CD4-positive, alpha-beta T cell treated with Interleukin-6 at 100 ng/mL for 8 hours (primary cell): ENCODE measurements at places on chromosomes 5 and 9.

DNA sequence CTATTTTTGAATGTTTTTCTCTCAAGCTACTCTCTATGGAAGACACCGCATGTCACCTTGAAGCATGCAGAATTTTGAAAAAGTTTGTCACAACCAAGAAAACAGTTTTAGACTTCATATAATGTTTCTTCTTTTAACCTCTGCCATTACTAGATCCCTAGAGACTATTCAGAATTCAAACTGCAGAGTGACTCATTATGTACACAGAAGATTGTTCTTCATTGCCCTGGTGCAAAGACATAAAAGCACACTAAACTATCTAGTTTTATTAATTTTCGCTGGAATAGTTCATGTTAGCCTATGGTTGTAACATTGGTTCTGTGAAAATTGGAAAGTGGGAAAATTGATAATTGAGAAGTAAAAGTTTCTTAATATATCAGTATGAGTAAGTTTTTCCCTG is 18.4 kb downstream of the F2RL2 start:
- no peak for DNase-seq

- DNase-seq: no peak
Observed at GRCh38 chr9:69822116-69822750, 1.6 kb downstream of the CFAP95 start.

DNA sequence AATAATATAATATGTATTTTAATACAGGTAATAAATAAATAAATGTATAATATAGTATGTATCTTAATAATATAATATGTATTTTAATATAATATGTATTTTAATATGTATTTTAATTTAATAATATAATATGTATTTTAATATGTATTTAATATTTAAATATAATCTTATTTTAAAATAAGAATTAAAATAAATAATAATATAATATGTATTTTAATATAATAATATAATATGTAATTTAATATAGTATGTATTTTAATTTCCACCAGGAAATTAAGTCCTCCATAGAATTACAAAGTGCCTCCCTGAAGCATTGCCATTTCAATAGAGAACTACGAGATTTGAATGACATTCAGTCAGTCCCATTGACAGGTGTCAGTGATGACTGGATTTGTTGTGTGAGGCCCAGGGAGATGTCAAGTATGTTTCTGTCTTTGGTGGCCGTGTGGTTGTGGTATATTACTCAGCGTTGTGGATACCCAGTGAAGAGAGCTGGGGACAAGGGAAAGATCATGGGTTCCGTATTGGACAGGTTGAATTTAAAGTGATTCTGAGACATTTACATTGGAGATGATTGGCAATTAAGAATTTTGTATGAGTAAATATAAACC is 14.2 kb upstream of the C5orf46 start:
- DNase-seq: no peak

- no peak for DNase-seq
Observed at GRCh38 chr9:13863112-13863511, 450.8 kb downstream of the NFIB start.

DNA sequence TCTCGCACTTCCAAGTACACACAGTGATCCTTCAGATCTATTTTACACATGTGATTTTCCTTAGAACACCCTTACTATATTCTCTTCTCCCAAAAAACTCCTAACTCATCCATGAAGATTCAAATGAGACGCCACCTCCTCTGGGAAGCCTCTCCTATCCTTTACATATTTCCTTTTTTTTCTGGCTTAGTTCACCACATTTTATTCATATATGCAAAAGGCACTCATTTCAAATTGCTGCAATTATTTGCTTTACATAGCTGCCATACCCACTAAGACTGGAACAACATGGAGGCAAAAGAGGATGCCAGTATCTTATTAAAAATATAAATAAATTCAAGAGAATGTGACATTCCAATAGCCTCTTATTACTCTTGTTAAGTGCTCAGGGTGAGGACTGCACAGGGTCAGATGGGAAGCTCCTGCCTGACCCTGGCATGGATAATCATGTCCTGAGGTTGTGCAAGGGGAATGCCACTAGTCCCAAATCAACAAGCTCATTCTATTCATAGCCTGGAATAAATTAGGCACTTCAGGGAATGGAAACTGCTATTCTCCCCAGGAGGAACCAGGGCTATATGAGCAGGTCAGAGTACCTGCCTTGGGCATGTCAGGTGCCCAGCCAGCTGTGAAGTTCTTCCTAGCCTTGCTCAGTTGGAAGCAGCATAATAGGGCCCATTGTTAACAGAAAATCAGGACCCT is 262.9 kb downstream of the FBXL17 start:
- no peak for DNase-seq

DNA sequence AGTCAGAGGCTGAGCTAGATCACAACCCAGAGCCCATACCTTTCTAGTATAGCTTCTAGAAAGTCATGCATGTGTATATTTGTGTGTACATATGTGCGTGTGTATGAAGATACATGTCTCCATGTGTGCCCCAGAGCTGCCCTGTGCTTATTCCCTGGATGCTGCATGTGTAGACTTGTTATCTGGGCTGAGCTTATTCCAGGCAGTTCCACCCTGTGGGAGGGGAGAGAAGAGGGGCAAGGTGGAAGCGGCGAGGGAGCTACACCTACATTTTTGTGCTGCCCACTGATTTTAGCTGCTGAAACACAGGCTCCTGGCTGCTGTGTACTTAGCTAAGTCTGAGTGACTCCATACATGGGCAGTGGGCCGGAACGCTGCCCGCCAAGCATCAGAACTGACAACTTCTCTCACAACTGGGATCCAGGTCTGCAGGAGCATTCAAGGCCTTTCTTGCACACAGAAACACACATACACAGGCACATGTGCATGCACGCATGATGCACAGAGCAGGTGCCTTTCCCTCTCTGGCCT is 38.0 kb upstream of the XPA start:
- DNase-seq: no peak

GRCh38 chr9:94974154-94974879 is 247.8 kb downstream of the AOPEP start:
- no peak for DNase-seq

DNA sequence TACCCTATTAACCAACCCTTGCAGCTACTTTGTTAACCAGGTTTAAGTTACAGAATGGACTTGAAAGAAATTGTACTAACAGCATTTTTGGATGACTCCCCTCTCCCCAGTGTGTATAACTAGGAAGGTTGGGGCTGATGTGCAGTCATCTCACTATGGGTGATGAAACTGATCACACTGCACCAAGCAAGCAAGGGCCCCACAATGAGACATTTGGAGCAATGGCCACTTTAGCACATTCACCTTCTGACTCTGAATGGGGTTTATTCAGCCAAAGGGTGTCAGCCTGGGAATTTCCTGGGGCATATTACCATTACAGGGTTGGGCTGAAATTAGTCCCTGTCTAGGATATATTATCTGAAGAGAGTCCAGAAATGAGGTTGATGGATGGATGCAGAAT is 18.7 kb upstream of the CYFIP2 start:
- DNase-seq: no peak

GRCh38 chr9:109769250-109769649 is 10.7 kb upstream of the PALM2AKAP2 start:
- DNase-seq: no peak

DNA sequence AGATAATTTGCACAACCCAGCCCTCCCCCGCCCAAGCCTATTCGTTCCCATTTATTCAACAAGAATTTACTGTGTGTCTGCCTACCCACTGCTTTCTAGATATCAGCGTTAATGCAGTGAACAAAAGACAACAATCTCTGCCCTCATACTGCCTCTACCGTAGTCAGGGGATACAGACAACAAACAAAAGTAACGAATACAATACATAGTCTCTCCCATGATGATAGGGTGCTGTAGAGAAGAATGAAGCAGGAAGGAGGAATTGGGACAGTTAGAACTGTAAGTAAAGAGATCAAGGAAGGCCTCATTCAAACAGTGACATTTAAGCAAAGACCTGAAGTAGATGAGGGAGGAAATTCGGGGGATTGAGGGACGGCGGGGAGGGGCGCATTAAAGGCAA is 1.7 kb downstream of the GFM2 start:
- DNase-seq: no peak

DNA sequence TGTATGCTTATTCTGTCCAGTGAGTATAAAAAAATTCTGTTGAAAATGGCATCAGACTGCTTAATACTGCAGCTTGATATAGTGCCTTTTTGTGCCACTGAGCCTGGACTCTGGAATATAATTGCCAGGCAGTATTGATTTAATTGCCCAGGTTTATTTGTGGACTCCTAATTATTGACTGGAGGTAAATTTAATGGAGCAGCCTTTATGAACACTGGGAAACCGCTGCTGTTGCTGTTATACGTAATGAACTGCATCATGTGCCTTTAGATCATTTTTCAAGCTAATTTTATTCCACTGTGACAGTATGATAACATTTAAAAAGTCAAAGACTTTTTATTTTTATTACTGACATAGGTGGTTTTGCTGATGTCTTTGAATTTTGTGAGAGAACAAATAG is 90.2 kb upstream of the SH3GL2 start:
- DNase-seq: no peak

DNA sequence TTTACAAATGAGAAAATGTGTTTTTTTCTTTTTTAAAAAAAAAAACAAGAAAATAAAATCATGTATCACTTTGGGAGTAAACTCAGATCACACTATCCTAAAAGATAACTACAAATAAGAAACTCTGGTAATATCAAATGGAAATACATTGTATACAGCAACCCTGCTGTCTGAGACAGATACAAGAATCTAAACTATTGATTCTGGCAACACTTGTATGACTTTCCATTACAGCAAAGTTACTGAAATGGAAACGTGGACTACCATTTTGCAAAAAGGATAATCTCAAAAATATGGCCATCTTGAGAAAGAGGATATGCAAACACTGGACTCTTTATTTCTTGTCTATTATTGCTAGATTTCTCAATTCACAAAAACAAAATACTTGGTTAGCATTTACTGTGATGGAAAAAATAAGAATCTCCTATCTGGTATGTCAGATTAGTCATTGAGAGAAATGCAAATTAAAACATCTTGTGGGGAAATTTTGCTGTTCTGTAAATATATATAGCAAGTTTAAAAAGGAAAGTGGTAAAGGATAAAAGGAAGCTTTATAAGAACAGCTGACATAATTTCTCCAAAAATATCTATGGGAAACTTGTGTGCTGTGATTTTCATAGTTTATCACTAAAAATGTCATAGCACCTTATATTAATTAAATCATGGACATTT is 112.9 kb upstream of the FER start:
- DNase-seq: no peak

DNA sequence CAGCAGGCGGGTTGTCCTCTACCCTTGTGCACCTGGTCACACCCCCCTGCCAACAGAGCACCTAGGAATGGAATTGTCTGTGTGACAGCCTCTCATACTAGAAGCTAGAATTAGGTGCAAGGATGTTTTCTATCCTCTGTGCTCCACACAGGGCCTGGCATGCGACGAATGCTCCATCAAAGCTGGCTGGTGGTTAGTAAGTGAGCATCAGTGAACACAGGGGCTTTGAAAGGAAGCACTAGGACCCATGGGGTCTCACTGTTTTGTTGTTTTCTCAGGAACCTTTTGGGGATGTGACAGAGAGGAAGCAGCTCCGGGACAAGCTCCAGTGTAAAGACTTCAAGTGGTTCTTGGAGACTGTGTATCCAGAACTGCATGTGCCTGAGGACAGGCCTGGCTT is 32.3 kb downstream of the GALNT12 start:
- DNase-seq: no peak

- DNase-seq: peak; percentile 8
Observed at GRCh38 chr9:1366276-1366675, 316.1 kb downstream of the DMRT2 start.

DNA sequence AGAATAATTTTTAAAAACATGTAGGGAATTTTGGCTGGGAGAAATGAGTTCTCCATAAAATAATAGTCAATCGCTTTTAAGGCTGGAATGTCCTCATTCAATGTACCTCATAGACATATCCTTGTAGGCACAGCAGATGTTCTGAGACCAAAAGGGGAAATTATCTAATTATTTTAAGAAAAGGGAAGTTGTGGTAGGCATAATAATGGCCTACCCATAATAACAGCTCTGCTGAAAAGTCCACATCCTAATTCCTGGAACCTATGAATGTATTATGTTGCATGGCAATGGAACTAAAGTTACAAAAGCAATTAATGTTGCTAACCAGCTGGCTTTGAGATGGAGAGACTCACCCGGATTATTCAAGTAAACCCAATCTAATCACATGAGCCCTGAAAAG is 216.1 kb downstream of the TRIM36 start:
- DNase-seq: no peak

GRCh38 chr5:169745441-169746146 is 108.5 kb downstream of the DOCK2 start:
- no peak for DNase-seq

- no peak for DNase-seq
Observed at GRCh38 chr9:20728493-20729220, 44.6 kb downstream of the FOCAD start.

DNA sequence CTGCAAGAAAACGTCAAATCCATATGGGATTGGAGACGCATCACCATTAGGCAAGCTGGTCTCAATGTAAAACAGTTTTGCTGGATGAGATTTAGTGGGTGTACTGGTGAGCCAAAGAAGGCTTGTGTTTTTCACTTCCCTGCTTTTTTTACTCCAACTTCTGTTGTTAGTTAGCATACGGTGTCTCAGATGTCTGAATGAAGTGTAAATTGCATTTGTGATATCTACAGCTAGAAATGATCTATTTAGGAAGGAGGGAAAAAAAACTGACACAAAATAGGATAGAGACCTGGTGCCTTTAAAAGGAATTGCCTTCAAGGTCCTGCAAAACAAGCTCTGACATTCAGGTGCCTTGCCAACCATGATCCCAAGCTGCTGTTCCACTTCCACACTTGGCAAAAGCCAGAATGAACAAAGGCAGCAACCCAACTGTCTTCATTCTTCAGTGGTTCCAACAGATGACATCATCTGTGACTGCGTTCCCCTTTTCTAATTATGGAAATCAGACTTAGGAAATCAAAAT is 104.2 kb upstream of the RAI14 start:
- no peak for DNase-seq

GRCh38 chr5:56480078-56480704 is 247.1 kb upstream of the ANKRD55 start:
- DNase-seq: peak; percentile 45

DNA sequence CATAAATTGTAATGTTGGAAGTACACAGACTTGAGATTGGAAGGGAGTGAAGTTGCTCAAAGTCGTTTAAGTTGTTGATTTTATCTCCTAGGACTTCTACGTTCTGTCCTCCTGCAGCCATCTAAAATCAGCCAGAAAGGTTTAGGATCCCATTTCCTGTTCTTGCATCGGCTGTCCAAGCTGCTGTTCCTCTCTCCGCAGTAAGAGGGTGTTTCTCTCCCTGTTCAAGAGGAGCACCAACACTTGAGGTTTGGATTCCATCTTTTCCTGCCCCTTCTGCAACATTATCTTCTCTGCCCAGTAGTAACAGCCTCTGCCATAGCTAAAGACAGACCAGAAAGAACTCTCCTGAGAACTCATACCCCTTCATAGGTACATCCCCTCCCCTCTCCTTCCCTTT is 373.4 kb downstream of the GADD45G start:
- no peak for DNase-seq

GRCh38 chr5:159913501-159913900 is 2.8 kb upstream of the ADRA1B start:
- no peak for DNase-seq

GRCh38 chr5:174098694-174099093 is 53.2 kb downstream of the NSG2 start:
- no peak for DNase-seq
